ENCODE measurements at places on chromosomes 7 and 10. TPM values are rescaled to one million over a fixed set of nuclear protein-coding genes. Genes with fewer than 3 reads are reported as not detected.

CYP2E1 gene
- total RNA-seq: 0.79 TPM

C1QL3 gene
- not detected for total RNA-seq

SRI gene
- 63.4 TPM for total RNA-seq

NODAL gene
- total RNA-seq: not detected

KIAA1549 gene
- total RNA-seq: 0.85 TPM

RADIL gene
- 7.7 TPM for total RNA-seq

TMEM196 gene
- not detected for total RNA-seq

All from right atrium auricular region (tissue), 2 donors.